ENCODE measurements at places on chromosomes 12 and 14.

GRCh38 chr12:101855976-101856375 lies 21.4 kb upstream of the DRAM1 start:
- DNase-seq, result no peak

DNA sequence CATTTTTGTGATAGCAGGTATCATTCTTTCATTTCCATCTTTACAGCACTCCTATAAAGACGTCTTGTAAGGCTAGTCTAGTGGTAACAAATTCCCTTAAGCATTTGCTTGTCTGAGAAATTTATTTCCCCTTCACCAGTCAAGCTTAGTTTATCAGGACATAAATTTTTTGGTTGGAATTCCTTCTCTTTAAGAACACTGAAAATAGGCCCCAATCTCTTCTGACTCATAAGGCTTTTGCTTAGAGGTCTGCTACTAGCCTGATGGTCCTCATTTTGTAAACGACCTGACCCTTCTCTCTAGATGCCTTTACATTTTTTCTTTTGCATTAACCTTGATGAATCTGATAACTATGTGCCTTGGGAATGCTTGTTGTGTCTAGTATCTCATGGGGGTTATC lies 20.3 kb downstream of the OLR1 start:
- DNase-seq, result no peak

DNA sequence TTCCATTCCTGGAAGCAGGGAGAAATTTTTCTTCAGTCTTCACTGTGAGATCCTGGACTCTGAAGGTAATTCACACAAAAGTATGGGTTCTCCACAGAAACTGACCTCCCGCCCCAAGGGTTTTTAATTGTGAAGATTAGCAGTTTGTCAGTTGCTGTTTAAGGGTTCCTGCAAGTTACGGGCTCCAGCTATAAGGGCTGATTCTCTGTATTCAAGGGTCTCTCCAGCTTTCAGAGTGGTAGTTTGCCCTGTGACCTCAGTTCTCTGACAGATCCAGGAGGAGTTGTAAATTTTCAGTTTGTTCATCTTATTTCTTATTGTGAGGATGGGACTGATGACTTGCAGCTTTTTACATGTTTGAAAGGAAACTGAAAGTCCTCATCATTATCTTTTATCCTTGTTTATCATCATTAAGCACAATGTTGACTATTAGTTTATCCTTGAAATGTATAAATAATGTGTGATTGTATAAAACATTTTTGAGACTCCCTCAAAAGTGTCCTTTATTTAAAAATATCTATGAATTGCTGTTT lies 110.9 kb downstream of the SCAF11 start:
- DNase-seq, result no peak

- no peak for DNase-seq
These were observed 299.3 kb downstream of the TMEM132D start for GRCh38 chr12:129604506-129604905.

GRCh38 chr14:67358924-67359774 lies 455 bp downstream of the ATP6V1D start:
- DNase-seq, result peak; percentile 64

DNA sequence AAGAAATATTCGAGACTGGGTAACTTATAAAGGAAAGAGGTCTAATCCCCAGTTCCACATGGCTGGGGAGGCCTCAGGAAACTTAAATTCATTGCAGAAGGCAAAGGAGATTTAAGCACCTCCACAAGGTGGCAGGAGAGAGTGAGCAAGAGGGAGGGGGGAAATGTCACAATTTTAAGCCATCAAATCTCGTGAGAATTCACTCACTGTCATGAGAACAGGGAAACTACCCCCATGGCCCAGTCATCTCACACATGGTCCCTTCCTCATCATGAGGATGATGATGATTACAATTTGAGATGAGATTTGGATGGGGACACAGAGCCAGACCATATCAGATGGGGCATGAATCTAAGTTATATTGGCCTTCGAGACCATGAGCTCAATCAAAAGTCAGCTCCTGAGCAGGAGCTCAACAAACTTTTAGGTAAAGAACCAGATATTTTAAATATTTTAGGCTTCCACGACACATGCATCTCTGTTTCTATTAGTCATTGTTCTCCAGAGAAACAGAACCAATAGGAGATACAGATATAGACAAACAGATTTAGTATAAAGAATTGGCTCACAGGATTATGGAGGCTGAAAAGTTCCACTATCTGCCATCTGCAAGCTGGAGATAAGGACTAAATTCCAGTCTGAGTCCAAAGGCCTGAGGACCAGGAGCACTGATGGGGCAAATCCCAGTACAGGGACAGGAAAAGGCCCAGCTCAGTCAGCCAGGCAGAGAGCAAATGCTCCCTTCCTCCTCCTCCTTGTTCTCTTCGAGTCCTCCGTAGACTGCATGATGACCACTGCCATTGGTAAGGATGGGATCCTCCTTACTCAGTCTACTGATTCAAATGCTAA lies 24.9 kb downstream of the DGLUCY start:
- peak; percentile 24 for DNase-seq

GRCh38 chr12:31205054-31205453 lies 120.9 kb downstream of the SINHCAF start:
- peak; percentile 52 for DNase-seq

GRCh38 chr12:22978962-22979361 lies 354.0 kb downstream of the ETNK1 start:
- peak; percentile 98 for DNase-seq

- no peak for DNase-seq
These were observed 14.6 kb upstream of the DENND5B start for GRCh38 chr12:31605531-31605930.

- DNase-seq, result no peak
These were observed 201.3 kb downstream of the ALG10 start for GRCh38 chr12:34223640-34224039.

DNA sequence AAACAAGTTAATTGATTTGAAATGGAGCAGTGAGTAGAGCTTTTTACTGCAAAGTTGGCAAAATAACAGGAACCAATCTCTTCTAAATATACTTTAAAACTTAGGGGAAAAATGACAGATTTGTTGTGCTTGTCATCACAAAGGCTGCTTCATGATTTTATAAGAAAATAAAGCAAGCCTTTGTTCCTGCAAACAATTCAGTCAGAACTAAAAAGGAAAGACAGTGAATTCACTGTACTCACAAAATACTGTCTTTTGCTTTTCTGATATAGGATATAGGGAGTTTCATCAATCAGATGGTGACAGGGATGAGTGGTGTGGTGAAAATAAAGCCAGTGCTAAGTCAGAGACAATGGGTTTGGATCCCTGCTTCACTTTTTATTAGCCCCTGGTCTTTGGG lies 126.0 kb downstream of the HELB start:
- DNase-seq, result no peak

GRCh38 chr14:68575426-68575825 lies 217.4 kb downstream of the ZFP36L1 start:
- no peak for DNase-seq

DNA sequence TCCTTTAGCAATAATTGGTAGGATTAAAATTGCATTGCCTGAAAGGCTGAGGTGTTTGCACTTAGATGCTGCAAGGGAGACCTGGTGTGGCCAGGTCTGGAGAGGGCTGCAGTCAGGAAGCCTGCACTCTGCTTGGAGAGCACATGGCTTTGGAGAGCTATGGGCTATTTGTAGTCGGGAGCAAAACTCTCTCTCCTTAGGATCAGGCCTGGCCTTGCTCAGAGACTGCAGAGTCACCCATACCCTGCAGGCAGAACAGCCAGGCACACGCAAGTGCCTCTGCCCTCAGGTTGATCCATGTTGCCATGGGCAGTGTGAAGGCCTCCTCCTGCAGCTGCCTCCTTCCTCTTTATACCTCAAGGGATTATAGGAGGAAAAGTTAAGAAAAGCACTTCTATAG lies 26.8 kb downstream of the CKB start:
- DNase-seq, result no peak

DNA sequence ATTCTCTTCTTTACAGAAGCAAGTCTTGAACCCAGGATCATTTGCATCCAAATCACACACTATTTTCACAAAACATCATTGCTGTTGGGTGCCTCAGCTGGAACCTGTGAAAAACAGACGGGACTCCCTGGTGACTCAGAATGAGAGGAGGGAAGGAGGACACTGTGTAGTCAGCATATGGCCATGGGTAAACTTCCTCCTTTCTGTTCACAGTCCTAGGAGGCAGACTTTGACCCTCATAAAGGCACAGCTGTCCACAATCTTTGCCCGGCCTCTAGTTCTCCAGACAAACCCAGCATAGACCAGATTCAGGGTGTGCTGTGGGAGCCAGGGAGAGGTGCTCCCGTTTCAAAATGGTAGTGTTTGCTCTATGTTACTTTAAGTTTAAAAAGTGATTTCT lies 62.0 kb downstream of the DYRK2 start:
- peak; percentile 27 for DNase-seq

DNA sequence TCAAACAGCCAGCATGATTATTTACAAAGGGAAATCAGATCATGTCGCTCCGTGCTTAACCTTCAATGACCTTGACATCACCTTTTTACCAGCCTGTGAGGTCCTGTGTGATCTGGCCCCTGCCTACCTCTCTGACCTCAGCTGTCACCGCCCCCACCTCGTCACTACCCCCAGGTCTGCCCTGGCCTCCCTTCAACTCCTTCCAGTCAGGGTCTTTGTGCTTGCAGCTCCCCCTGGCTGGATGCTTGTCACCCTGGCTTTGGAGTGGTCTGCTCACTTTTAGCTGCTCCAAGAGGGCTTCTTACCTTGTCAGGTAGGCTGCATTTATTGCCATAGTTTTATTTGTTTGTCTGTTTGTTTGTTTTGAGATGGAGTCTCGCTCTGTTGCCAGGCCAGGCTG lies 8.2 kb upstream of the MAX start:
- no peak for DNase-seq

DNA sequence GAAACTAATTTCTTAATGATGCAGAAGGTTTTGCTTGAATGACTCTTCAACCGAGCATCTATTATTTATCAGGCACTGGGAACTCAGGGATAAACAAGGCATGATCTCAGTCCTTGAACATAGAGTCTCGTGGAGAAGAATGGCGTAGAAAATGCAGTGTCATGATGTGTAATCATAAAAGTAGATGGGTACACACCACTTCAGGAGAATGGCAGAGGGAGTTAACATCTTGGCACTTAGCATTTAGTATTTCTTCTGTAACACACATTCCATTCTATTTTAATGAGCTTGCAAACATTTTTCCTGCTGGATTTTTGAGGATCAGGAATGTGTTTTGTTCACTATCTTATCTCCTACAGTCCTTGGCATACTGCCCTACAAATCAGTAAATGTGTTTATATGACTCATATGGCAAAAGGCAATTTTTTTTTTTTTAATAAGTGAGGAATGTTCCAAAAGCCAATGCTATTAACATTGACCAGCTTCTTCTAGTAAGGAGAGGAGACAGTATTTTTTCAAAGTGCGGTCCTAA lies 3.8 kb downstream of the TXNRD1 start:
- DNase-seq, result peak; percentile 99

DNA sequence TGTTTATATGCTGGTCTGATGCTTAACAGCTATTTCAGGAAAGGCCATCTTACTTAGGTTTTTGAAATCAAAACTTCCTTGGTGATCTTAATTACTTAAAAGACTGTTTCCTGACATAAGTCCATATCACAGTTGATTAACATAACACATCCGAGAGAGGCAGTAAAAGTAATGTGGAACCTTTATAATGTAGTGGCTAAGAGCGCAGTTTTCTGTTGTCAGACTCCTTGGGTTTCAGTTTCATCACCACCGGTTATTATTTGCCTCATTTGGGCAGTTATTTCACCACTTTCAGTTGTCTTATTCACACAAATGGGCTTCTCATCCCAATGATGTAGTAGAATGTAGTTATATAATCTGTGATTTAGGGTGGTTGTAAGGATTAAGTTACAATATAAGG lies 30.9 kb downstream of the TBC1D15 start:
- DNase-seq, result no peak

DNA sequence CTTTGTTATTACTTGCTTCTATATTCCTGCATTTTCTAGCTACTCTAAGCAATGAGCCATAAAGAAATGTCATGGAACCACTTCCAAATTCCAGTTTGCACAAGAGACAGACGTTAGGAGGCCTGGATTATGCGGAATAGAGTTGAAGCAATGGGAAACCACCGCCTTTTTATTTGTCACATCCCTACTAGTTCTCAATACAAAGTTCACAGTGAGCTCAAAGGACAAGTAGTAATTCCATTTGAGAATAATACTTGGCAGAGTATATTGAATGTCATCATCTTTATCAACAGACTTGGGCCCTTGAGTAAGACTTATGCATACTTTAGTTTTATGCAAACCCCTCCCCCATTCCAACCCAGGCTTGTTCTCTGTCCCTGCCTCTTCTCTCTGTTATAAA lies 3.7 kb upstream of the SLC15A5 start:
- peak; percentile 38 for DNase-seq

GRCh38 chr14:31763041-31763440 lies 201.8 kb downstream of the NUBPL start:
- DNase-seq, result no peak

- no peak for DNase-seq
These were observed 124.3 kb upstream of the SLC38A4 start for GRCh38 chr12:46950094-46950493.

Data from AG10803 (cell line).